ENCODE measurements at places on chromosomes 6 and 20.

DNA sequence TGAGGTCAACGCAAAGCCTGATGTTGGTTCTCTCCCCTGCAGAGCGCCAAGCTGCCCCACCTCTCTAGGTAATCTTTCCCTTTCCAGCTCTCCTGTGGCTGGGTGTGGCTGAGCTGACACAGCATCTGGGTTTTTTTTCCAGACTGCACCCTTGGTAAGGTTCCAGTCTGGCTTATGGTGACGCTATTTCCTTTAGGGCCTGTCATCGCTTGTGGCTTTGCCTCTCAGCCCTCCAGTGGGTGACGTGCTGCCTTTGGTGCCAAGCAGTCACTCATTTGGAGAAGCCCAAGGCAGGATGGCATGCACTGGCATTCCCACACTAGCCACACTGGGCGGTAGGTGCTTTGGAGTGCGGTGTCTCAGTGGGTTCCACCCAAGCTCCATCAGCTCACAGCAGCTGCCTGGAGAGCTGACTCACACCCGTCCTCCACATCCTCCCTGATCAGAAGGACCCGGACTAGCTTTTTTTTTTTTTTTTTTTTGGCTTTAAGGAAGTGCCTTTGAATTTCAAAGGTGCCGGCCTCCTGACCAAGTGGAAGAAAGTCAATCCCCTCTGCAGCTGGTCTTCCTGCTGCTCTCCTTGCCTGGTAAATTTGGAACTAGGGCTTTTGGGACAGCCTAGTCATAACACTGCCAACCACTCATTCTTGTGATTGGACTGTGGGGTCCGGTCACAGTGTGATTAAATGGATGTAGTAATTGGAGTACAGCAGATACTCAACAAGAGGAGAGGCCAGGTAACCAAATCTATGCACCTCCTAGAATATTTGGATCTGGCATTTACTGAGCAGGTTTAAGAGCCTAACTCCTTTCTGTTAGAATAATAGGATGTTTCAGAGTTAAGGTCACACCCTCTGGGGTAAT, 153.6 kb downstream of the CD83 start:
- DNase-seq = no peak

GRCh38 chr6:84500726-84501125, 263.7 kb downstream of the TBX18 start:
- DNase-seq = no peak

DNA sequence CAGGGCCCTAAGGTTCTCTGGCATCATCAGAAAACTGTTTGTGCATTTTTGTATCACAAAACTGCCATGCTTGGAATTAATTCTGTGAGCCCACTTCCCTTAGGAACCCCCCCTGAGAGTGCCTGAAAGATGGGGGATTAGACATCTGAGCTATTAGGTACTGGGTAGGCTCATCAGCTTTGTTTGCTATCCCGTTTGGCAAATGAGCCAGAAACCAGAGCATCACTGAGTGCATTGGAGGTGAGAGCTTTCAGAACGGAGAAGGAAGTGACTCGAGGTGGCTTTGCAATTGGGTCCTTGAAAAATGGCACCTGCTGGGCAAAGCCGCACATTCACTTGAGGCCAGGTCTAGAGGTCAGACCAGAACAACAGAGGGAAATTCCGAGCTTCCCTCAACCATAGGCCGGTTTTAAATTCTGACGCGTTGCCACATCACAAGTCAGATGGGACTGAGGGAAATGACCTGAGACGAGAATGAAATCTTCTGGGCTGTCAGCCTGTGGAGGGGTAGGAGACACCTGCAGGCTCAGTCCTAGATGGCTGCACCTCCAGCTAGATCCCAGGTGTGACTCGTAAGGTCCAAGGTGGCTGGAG, 8.4 kb upstream of the GLP1R start:
- DNase-seq = no peak

DNA sequence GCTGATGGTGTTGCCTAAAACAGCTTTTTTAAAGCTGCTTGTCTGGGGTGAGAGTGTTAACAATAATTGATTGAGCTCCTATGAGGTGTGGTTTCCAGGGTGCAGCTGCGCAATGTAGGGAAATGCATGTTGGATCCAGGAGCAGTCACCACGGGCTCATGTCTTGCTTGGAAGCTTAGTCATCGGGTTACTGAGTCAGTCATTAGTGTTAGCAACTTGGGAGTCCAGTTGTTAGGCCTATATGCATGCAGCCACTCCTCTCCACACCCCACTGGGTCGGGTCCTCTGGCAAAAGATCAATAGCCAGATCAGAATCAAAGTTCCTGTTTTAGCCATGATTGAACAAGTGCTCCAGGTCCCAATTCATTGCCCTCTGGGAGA, 271.7 kb upstream of the CHD6 start:
- no peak for DNase-seq

DNA sequence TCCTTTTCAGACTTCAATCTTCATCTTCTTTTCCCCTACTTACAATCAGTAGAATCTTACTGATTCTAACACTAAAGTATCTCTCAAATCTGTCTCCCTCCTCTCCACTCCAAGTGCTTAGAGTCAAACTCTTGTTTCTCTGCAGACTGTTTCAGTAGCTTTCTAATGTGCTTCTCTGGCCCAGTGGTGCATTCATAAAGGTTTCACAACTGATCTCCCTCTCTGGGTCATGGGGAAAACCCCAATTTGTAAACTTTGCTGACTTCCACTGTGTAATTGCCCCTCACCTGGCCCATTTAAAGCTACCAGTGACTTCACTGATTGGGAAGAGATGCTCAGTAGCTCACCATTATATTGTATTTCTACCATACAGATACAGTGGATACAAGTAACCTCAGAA, 183.6 kb downstream of the FAXC start:
- DNase-seq = no peak

DNA sequence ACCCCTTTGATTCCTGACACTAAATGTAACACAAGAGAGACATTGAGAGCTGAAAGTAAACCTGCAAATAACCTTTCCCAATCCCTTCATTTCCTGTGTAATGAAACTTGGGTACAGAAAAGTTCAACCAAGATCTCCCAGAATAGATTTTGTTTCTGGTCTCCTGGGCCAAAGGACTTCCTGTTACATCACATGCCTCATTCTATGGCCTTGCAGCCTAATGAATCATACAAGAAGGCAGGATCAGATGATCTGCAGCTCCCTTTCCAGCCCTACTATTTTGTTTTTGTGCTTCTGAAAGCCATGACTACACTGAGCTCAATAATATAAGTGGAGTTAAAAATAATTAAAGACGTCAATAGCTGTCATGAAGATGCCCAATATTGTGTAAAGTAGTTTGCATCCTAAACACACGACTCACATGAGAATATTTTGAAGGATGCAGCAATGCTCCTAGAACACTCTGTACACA, 73.4 kb upstream of the NOX3 start:
- peak; percentile 45 for DNase-seq

DNA sequence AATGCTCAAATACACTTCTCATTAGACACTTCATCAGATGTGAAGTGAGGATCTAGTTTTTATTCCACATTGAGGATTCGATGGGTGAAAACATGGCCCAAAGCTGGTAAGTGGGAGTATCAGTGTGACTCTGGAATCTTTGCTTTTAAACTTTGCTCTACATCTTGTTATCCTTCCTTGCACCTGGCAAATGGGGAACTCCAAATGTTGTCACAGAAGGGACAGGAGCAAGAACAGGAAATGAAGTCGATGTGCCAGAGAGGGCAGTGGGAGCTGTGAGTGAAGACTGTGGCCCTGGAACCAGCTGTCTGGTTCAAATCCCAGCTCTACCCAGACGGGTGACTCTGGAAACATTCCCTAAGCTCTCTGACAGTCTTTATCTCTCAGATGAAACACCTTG, 86.7 kb upstream of the AGPAT4 start:
- no peak for DNase-seq

GRCh38 chr20:61556673-61557072, 304.6 kb downstream of the CDH4 start:
- DNase-seq = no peak

Data from OCI-LY7 (cell line).